ENCODE measurements at places on chromosomes 7 and 10. TPM values are rescaled to one million over a fixed set of nuclear protein-coding genes. Genes with fewer than 3 reads are reported as not detected.

Gene TAS2R4
- 2.8 TPM for total RNA-seq

Gene VWC2
- not detected for total RNA-seq

Gene ZNF727
- not detected for total RNA-seq

Gene DOCK4
- 1.5 TPM for total RNA-seq

Gene SYT15B
- 0.11 TPM for total RNA-seq

Gene LBX1
- not detected for total RNA-seq

Gene HOXA10
- total RNA-seq = not detected

Gene FAM149B1
- 12.6 TPM for total RNA-seq

Gene ZMIZ1
- total RNA-seq = 32.9 TPM

Gene DBF4
- 76.4 TPM for total RNA-seq

Gene HOXA9
- not detected for total RNA-seq

Gene EIF3B
- 145 TPM for total RNA-seq

Gene DYNC1I1
- total RNA-seq = not detected

All from activated T-helper 17 cell treated with anti-CD3 and anti-CD28 coated beads, Interleukin-2, amount 50 U/mL, for 72 hours (primary cell).